ENCODE measurements at places on chromosomes 3 and 15.
A peak's percentile ranks its signal among the peaks of the same experiment; 100 is the strongest.

- no peak for DNase-seq
Measured at GRCh38 chr3:153274561-153274960, 112.5 kb downstream of the RAP2B start.

DNA sequence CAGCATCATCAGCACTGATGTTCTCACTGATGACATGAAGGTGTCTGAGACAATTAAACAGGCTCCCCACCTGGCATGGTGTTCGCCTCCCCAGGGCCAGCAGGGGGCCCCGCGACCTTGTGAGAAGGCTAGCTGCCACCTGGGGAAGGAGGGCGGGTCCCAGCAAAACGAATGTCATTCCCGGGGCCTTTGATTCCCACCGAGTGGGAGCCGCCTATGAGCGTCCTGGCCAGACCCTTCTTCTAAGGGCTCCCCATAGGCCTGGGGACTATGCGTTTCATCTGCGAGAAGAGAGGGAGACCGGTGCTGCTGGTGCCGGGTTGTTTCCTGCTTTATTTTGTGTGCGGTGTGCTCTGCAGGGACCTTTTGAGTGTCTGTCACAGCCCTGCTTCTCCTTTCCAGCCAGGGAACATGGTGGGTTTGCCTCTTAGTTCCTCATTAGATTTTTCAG, 20.5 kb upstream of the MINDY4B start:
- peak; percentile 2 for DNase-seq

- no peak for DNase-seq
Measured at GRCh38 chr3:185758912-185759311, 65.9 kb downstream of the IGF2BP2 start.

- no peak for DNase-seq
Measured at GRCh38 chr3:187974871-187975271, 179.1 kb upstream of the LPP start.

DNA sequence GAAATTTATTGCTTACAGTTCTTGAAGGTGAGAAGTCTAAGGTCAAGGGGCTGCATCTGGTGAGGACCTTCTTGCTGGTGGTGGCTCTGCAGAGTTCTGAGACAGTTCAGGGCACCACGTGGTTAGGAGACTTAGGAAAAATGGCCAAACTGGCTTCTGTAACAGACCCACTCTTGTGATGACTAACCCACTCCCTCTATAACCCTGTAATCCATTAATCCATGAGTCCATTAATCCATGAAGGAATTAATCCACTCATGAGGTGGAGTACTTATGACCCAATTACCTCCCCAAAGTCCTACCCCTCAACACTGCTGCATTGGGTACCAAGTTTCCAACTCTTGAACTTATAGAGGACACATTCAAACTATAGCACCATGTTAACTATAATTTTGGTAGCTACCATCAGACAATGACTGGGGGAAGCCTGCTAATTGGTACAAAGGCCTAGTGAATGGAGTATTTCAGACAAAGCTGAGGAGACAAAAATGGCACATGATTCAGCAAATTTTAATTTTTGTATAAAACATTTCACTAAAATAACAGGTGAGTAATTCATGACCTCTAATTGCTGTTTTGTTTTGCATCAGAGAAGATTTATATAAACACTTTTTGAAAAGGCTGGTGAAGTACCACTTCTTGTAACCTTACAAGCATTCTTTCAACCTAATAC, 374.1 kb upstream of the TBL1XR1 start:
- no peak for DNase-seq
